Stimulated activated CD8-positive, alpha-beta memory T cell treated with anti-CD3 and anti-CD28 coated beads, Interleukin-2, amount 100 ng/mL, for 1 hour (primary cell): ENCODE measurements at places on chromosomes 3 and 15.

GRCh38 chr15:68370768-68371151 lies 61.2 kb downstream of the ITGA11 start:
- no peak for DNase-seq

DNA sequence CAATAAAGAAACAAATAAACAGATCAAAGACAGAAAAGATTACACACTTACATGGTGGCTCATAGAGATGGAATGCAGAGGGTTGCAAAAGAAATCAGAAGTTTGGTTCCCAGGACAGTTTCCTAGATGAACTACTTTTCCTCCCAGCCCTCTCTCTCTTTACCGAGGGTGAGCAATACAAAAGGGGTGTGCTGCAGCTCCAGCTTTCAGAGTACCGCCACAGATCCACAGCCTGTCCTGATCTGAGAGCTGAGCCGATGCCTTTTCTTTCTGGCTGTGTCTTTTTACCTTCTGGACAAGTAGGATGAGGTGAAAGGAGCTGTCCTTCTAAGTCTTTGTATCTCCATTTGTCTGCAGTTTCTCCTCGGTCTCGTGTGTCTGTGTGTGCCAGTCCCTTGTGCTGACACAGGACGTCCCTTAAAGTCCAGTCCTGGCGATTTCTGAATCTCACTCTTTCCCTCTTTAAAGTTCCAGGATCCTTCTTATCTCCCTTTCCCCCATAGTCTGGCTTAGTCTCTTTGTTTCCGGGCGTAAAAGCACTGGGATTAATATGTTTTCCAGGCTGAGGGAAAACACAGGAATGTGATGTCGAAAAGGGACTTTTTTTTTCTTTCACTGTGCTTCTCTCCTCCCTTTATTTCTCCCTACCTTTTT lies 540 bp downstream of the CCDC80 start:
- no peak for DNase-seq

DNA sequence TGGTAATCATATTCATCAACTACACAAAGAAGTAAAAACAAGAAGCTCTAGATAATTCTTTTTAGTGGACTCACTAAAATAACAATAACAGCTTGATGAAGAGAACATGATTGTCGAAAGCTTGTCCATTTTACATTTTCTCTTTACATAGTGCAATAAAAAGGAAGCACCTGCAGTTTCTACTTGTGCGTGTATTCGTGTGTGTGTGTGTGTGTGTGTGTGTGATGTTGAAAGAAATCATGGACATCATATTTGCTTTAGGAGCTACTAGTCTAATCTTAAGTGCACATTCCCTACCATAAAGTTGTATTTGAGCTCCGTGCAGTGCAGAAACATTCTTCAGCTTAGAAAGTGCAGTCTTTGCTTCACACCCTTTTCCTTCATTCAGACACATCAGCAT lies 288.8 kb downstream of the ZBTB20 start:
- DNase-seq: no peak

DNA sequence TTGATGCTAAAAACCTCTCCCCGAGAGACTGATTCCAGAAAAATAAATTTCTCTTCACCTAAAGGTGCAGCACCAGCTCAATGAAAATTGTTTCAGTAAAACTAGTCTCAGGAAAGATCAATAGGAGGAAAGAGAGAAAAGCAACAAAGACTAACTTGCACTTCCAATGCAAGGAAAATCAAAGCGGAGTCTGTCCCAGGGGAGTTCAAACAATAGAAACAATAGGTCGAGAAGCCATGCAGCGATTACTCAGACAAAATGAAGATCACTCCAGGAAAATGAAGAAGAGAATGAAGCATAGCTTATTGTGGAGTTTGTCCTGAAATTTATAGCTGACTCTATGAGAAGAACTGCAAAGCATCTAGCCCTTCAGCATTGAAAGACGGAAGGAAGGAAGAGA lies 105.1 kb upstream of the FRMD4B start:
- no peak for DNase-seq

GRCh38 chr3:36444909-36445308 lies 64.6 kb downstream of the STAC start:
- DNase-seq: no peak

DNA sequence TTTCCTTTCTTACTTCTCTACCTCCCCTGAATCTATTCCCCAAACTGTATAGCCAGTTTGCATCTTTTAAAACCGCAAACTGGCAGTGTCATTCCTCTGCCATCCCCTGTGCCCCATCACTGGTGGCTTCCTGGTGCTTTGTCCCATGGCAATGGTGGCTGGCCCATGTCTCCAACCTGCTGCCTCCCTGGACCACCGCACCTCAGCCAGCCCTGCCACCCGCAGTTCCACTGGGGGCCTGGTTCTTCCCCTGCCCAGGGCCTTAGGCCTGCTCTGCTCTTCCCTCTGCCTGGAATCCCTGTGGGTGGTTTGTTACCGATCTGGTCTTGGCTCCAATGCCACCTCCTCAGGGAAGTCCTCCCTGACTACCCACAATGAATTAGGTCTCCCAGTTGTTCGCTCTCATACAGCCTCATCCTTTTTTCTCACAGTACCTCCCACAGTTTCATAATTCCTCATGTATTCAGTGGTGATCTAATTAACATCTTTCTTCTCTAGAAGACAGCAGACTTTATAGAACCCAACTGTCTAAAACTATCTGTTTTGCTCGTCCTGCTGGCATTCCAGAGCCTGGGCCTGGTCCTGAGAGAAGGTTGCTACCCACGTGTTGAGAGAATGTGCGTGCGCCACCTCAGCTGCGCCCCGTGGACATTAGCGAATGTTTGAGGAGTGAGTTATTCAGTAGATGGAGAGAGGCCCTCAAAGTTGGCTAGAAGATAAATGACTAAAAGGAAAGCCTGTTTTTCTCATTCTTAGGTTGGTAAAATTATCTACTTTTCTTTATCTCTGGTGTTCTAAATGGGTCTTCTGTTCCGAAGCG lies 130.1 kb downstream of the DNAJB8 start:
- no peak for DNase-seq

DNA sequence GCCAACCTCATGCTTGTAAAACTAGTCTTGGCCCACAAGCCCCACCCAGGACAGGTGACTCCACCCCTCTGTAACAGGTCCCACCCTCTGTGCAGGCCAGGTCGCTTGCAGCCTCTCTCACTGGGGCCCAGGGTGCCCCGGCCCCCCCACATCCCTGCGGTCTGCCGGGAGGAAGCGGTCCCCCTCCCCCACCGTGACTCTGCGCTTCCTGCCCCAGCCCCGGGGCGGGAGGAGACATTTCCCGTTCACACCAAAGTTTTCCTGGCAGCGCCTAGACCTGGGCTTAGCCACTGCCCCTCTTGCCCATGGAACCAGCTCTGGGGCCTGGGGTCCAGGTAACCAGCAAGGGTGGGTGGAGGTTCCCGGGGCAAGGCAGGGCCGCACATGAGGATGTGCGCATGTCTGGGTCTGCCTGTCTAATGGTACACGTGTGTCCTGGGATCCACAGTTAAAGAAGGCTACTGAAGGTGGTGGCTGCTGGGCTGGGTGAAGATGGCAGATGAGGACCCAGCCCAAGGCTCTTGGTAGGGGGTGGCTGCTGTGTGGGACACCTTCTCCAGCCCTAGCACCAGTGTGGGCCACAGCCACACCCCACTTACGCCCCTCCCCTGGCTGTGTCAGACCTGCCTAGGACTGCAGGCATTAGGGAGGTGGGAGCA lies 8.4 kb downstream of the NBEAL2 start:
- DNase-seq: peak; percentile 70

DNA sequence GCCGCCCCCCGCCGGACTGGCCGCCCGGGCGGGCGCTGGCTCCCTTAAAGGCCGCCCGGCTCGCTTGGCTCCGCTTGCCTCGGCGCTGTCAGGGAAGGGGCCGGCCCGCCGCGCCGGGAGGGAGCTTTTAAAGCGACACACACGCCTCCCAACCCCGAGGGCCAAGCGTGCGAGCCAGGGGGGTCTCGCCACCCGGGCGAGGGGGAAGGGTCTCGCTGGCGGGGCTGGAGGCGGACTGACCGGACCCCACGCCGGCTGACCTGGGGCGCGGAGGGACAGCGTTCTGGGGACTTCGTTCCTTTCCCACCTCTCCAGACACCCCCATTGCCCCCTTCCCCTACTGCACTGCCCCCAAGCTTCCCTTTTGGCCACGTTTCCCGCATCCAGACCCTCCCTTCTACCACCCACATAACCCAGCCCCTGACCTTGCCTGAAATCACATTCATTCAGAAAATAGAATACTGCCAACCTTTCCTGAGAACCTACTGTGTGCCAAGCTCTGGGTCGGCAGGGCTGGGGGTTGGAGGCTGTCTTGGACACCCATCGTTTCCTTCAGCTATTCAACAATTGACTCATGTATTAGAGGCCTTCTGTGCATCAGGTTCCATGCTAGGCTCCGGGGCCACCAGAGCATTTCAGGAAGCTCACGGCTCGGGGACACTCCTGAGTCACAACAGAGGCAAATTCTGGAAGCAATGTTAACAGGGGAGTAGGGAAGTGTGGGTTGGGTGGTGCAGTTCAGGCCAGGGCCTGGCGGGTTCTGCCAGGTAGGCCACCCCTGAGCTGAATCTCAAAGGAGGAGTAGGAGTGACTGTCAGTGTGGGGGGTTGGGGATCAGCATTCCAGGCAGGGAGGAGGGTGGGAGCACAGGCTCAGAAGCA lies at the start of gene INSYN1:
TSS of gene INSYN1 (minus strand) at position 102 of the 881 bp plus-strand sequence. CDS start 2,221 bp downstream, outside the sequence.
- DNase-seq: no peak

DNA sequence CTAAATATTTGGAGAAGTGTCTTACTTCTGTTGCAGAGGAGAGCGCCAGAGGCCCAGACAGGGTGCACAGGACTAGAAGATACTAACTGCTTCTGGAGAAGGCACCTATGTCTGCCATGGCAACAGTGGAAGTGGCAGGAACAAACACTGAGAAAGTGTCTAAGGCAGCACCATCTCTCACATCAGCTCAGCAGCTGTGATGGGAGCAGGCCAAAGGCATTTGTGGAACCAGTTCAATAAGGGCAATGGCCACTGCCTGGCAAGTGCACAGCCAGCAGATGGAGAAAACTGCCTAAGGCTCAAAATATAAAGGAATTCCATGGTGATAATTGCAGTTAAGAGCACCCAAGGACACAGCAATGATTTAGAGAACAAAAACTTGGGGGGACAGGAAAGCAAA lies 563.0 kb upstream of the CCDC54 start:
- DNase-seq: no peak

GRCh38 chr3:69306239-69307185 lies 79.4 kb downstream of the FRMD4B start:
- DNase-seq: peak; percentile 38

- DNase-seq: no peak
Measured at GRCh38 chr15:70560617-70561328, 202.6 kb downstream of the UACA start.

DNA sequence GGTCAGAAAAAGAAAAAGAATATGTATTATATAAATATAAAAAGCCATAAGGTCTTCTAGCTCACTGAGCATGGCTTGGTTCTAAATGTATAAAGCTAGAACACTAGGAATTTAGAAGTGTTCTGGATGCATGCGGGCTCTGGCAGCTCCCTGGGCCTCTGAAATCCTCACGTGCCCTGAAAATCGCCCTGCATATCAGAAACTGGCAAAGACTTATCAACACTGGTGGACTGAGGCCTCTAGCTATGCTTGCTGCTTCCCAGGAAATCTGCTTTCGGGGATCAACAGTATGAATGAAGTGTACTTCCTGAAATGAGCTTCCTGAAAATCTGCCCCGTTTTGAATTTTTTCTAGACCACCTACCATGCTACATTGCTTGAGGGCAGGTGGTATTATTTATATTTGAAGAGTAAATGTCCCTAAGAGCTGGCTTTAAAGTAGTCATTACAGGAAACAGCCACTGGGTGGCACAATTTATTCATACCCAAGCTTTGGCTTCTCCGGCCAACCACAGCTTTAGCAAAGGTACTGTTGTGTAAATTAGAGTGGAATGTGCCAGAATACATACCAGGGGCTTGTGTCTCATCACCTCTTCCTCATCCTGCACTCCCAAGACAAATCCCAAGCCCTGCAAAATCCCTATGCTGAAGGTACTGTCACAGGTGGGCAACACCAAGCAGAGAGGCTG lies 17.7 kb downstream of the CRTAP start:
- no peak for DNase-seq

GRCh38 chr3:130759692-130760338 lies 13.2 kb upstream of the PIK3R4 start:
- peak; percentile 26 for DNase-seq

- DNase-seq: no peak
Measured at GRCh38 chr3:145807990-145808389, 353.0 kb downstream of the PLOD2 start.

- DNase-seq: no peak
Measured at GRCh38 chr15:95826412-95827195, 503.9 kb upstream of the NR2F2 start.

GRCh38 chr15:85692873-85693272 lies 101.9 kb downstream of the KLHL25 start:
- no peak for DNase-seq

DNA sequence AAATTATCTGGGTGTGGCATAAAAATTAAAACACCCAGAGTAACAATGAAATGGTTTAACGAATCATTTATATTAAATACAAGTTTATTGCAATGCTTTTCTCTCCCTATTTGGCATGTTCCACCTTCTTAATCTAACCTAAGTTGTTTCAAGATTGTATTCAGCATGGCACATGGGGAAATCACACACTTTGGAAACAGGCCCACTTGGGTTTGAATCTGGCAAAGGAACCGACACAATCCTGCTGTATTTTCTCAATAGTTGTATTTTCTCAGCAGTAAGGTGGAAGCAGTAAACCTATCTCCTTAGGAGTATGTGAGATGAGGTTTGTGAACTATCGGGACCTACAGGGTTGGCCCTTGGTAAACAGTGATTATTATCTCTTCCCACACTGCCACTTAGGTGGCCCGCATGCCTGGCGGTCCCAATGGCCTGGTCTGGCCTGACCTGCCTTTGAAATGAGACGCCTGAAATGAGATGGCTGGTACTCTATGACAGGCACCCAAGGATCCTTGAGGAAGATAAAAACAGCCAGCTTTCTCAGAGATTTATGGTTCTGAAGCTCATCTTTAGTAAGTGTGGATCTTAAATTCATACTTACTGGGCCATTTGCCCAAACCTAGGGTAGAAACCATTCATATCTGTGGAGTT lies 45.3 kb upstream of the VILL start:
- DNase-seq: no peak

DNA sequence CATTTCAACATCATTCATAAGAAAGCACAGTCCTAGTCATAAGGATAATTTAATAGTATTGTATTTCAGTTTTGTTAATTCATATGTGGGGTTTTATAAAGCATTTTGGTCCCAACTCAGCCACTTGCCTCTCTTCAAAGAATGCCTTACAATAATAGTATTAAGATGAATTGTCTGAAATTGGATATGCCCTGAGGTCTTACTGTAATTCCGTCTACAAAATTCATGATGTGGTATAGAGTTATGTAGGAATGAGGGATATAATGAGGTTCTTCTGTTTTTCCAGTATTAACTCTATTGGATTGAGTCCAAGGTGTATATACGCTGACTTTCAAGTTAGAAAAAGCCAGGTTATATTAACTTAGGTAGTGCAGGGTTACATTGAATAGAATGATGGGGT lies 177.0 kb downstream of the GOLIM4 start:
- DNase-seq: no peak

- DNase-seq: no peak
Measured at GRCh38 chr15:49189631-49190030, 19.6 kb downstream of the GALK2 start.
